Endothelial cell of umbilical vein (primary cell): ENCODE measurements at places on chromosomes 4 and X. TPM values are rescaled to one million over a fixed set of nuclear protein-coding genes. Genes with fewer than 3 reads are reported as not detected.
A peak's percentile ranks its signal among the peaks of the same experiment; 100 is the strongest.

STOX2 gene
- 0.02 and 0.24 TPM in 2 replicates for total RNA-seq

RHOXF2 gene
- total RNA-seq, result not detected in 2 replicates

F8A2 gene
- not detected in 2 replicates for total RNA-seq

NFKB1 gene
- total RNA-seq, result 41.4 and 42.0 TPM in 2 replicates

ANOS1 gene
- 0.18 and 0.55 TPM in 2 replicates for total RNA-seq

BOD1L1 gene
- 27.5 and 31.2 TPM in 2 replicates for total RNA-seq

DMP1 gene
- not detected in 2 replicates for total RNA-seq

MAGEB1 gene
- not detected in 2 replicates for total RNA-seq

BEND2 gene
- not detected in 2 replicates for total RNA-seq

CLGN gene
- 0.60 and 1.00 TPM in 2 replicates for total RNA-seq

DNA sequence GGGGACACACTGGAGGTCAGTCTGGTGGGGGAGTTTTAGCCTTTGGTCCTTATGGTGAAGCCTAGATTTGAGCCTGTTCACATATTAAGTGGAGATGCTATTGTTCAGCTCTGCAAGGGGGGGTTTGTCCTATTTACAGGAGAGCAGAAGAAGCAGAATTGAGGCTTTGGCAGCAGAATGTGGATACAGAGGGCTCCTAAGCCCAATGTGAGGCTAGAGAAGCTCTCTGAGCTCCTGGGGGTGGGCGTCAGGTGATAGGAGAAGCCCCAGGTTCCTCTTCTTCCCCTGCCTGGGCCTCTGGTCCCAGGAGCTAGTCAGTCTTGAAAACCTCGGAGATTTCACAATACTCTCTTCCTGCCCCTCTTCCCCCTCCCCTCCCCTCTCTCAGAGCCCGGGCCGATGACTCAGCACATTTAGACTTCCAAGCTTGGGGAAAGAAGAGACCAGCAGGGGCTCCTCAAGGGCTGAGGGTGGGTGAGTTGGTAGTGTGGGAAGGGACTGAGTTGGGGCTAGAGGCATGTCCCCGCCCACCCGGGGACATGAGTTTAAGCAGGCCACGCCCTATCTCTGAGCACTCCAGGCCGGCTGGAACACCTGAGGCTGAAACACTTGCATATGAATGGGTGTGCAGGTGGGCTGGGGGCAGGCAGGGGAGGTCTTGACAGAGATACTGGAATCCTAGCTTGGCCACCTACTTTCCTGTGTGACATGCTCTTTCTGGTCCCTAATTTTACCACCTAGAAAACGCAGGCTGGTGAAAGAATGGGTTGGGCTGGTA, 3.4 kb downstream of the TFE3 start:
- no peaks in the 10 kb centered on the region for H3K27me3 ChIP-seq
- peak overlapping the region; percentile 23 for H3K4me3 ChIP-seq
- peaks cover 5% of the 10 kb centered on the region for H3K36me3 ChIP-seq
- peaks cover 33% of the 10 kb centered on the region for H3K4me1 ChIP-seq

DNA sequence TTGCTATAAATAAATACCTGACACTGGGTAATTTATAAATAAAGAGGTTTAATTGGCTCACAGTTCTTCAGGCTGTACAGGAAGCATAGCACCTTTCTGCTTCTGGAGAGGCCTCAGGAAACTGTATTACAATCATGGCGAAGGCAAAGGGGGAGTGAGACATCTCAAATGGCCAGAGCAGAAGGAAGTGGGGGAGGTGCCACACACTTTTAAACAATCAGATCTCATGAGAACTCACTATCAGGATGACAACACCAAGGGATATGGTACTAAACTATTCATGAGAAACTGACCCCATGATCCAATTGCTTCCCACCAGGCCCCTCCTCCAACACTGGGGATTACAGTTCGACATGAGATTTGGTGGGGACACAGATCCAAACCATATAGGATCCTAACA, 11.7 kb upstream of the TCEAL9 start:
- DNase-seq, result peak; percentile 61
- H3K27ac ChIP-seq, result no peak overlapping the region
- no peak overlapping the region for H3K4me3 ChIP-seq
- peaks cover 9% of the 10 kb centered on the region for H3K4me1 ChIP-seq

DNA sequence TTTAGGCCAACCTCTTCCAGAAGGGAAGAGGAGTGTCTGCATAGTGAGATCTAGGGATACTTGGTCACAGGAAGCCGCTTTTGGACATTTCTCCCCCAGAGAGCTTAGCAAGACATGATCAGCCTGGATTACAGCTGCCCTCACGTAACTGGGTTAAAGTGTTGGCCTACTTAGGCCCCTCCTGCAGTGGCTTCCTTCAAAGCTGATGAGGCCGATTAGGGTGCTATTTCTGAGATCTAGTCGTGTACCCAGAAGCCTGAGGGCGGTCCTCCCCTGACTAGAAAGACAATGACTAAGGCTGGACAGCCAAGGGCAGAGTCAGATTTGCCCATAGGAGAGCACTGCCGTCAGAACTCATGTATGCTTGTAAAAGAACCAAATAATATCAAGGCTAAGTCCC, 135.0 kb downstream of the AMMECR1 start:
- peaks cover 3% of the 10 kb centered on the region for H3K4me1 ChIP-seq
- H3K27ac ChIP-seq, result no peak overlapping the region
- H3K27me3 ChIP-seq, result no peaks in the 10 kb centered on the region
- no peak for DNase-seq

- peaks cover 5% of the 10 kb centered on the region for H3K4me1 ChIP-seq
- H3K4me3 ChIP-seq, result no peak overlapping the region
- H3K27me3 ChIP-seq, result no peaks in the 10 kb centered on the region
- no peak overlapping the region for H3K27ac ChIP-seq
- peak; percentile 41 for DNase-seq
- H3K36me3 ChIP-seq, result no peaks in the 10 kb centered on the region
Observed at GRCh38 chr4:32172761-32173160, 1452.6 kb downstream of the PCDH7 start.

- DNase-seq, result peak; percentile 34
- peaks cover 4% of the 10 kb centered on the region for H3K4me1 ChIP-seq
- no peaks in the 10 kb centered on the region for H3K36me3 ChIP-seq
- H3K27ac ChIP-seq, result no peak overlapping the region
- no peaks in the 10 kb centered on the region for H3K27me3 ChIP-seq
Observed at GRCh38 chrX:16479206-16479869, 170.6 kb upstream of the S100G start.

DNA sequence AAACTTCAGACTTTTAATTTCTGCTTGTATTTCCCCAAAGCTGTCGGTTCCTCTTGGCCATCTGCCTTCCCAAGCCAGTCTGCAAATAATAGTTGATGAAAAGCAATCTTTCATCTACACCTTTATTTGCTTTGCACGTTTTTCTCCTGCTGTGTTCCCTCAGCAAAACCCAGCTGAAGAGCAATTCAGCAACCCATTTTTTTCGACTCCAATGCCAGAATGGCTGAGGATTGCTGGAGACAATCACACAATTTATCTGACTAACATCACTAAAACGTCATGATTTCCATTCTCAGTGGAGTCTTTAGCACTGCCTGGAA, 94.3 kb downstream of the GPRIN3 start:
- peaks cover 14% of the 10 kb centered on the region for H3K27me3 ChIP-seq
- H3K27ac ChIP-seq, result no peak overlapping the region
- no peaks in the 10 kb centered on the region for H3K36me3 ChIP-seq

GRCh38 chr4:104890598-104891275, 255.9 kb upstream of the TET2 start:
- no peak for DNase-seq
- no peaks in the 10 kb centered on the region for H3K36me3 ChIP-seq
- H3K27ac ChIP-seq, result no peak overlapping the region
- no peak overlapping the region for H3K4me3 ChIP-seq
- H3K4me1 ChIP-seq, result no peaks in the 10 kb centered on the region

GRCh38 chr4:114728426-114728825, 129.8 kb downstream of the UGT8 start:
- no peak overlapping the region for H3K4me3 ChIP-seq
- H3K4me1 ChIP-seq, result no peaks in the 10 kb centered on the region
- no peak overlapping the region for H3K27ac ChIP-seq
- no peaks in the 10 kb centered on the region for H3K36me3 ChIP-seq
- no peaks in the 10 kb centered on the region for H3K27me3 ChIP-seq
- no peak for DNase-seq

DNA sequence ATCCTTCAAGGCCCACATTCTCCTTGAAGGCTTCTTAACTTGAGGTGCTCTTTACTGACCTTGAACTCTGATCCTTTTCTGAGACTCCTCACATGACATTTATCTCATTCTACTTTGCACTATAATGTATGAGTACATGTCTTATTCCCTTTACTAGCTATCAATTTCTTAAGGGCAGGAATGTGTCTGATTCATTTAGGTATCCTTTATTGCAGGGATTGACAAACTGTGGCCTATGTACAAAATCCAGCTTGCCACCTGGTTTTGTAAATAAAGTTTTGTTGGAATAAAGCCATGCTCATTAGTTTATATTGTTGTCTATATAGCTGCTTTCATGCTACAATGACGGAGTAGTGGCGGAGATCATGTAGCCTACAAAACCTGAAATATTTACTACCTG, 36.7 kb downstream of the SLC4A4 start:
- H3K4me3 ChIP-seq, result no peak overlapping the region
- H3K27ac ChIP-seq, result no peak overlapping the region
- no peaks in the 10 kb centered on the region for H3K27me3 ChIP-seq
- DNase-seq, result no peak

DNA sequence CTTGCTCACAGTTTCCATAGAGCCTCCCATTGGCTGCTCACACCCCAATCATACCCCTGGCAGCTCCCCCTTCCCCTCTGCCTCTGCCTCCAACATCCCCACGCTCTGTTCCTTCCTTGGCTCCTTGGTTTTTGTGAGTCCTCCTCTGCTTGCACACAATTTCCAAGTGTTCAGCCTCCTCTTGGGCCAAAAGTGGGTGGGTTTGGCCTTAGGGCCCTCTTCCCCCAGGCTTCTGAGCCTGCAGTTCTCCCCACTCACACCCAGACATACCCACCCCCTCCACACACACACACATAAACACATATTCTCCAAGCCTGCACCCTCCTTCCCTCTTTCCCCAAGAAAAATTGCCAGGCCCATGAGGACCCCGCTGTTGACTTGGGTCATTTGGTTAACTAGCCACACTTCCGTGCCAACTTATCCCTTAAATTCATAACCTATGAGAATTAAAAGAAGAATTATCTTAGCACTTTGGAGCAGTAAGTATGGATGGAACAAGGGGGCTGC, 4.5 kb downstream of the APLN start:
- no peak for DNase-seq
- peak overlapping the region; percentile 14 for H3K27ac ChIP-seq
- H3K27me3 ChIP-seq, result no peaks in the 10 kb centered on the region
- peaks cover 35% of the 10 kb centered on the region for H3K4me1 ChIP-seq
- H3K36me3 ChIP-seq, result peaks cover 16% of the 10 kb centered on the region
- H3K4me3 ChIP-seq, result no peak overlapping the region

- no peaks in the 10 kb centered on the region for H3K36me3 ChIP-seq
- H3K4me3 ChIP-seq, result peak overlapping the region; percentile 62
- H3K27me3 ChIP-seq, result no peaks in the 10 kb centered on the region
Observed at GRCh38 chr4:80072228-80072743, 743 bp downstream of the ANTXR2 start.

GRCh38 chrX:3994315-3994714, 280.9 kb upstream of the PRKX start:
- no peak overlapping the region for H3K27ac ChIP-seq
- no peaks in the 10 kb centered on the region for H3K27me3 ChIP-seq
- H3K4me1 ChIP-seq, result no peaks in the 10 kb centered on the region
- no peak for DNase-seq

- H3K27ac ChIP-seq, result peak overlapping the region; percentile 38
- H3K36me3 ChIP-seq, result no peaks in the 10 kb centered on the region
- H3K4me3 ChIP-seq, result no peak overlapping the region
- H3K27me3 ChIP-seq, result no peaks in the 10 kb centered on the region
Observed at GRCh38 chr4:84803720-84804119, 162.8 kb downstream of the WDFY3 start.

DNA sequence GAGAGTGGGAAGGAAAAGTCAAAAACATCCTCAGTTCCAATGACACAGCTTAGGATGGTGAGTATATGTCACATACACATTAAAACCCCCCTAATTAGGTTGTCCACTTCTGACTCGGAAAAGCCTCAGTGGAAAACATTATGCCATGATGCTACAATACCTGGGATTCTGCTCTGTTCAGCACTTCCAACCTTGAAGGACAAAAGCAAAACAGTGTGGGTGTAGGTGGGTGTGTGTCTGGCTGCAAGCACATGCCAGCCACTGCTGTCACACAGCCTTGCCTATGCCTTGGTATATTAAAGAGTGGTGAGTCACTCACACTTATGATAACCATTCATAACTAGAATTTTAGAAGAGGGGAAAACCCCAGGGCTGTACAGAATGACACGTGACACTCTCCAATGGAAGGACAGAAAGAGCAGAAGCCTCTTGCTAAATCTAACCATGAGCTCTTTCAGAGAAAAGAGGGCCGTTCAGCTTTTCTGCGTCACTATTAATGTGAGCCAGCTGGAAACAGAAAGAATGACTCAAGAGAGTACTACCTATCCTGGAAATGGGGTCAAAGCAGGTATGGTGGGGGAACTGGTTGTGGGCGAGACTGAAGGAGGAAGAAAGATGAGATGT, 159.6 kb downstream of the TET2 start:
- H3K4me1 ChIP-seq, result no peaks in the 10 kb centered on the region
- H3K36me3 ChIP-seq, result no peaks in the 10 kb centered on the region
- no peak overlapping the region for H3K4me3 ChIP-seq
- no peak overlapping the region for H3K27ac ChIP-seq
- no peak for DNase-seq
- H3K27me3 ChIP-seq, result no peaks in the 10 kb centered on the region

DNA sequence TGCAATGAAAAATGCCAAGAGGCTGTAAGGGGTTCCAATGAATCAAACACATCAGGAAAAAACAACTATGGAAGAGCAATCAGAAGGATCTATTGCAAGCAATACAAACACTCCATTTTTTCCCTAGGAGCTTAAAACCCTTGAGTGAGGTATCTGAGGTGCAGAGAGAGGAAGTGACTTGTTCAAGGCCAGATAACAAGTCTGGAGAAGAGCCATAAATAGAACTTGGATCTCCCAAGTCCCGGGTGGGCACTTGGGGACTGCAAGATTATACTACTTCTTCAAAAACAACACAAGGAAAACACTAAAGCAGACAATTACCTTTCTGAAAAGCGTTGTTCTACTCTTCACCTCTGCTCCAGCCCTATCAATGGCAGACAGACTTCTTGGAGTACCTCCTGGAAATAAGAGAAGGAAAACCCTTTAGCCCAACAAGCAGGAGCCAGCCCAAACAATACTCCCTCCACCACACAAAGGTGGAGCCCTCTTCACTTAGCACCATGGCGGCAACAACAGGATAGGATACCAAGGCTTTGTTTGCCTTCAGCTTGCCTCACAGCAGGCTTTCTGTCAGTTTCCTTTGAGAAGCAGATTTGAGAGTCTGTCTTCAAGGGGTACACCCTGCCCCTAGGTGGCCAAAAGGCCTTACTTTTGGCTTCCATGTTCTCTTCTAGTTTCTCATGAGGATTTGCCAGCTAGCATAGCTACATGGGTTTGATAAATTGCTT, 26.0 kb downstream of the AIFM1 start:
- DNase-seq, result peak; percentile 29
- no peaks in the 10 kb centered on the region for H3K36me3 ChIP-seq
- H3K4me1 ChIP-seq, result peaks cover 4% of the 10 kb centered on the region
- H3K4me3 ChIP-seq, result no peak overlapping the region
